ENCODE measurements at places on chromosomes 6 and 20.

DNA sequence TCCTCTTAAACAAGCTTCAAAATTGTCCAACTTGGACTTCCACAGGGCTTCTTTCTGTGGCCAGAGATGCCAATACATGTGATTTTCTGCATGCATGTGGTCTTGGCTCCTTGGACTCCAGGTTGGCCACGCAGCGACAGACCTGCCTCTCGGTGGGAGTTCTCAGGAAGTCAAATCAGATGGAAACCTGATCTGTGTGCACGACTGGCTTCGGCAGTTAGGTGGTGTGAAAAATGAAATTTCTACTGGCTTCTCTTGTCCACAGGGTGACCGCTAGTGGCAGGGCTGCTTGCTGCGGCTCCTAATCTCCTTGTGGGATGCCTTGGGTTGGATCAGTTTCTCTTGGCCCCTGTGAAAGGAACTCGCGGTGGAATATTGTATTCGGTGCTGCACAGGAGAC, 57.3 kb downstream of the PHACTR3 start:
- no peak for DNase-seq

DNA sequence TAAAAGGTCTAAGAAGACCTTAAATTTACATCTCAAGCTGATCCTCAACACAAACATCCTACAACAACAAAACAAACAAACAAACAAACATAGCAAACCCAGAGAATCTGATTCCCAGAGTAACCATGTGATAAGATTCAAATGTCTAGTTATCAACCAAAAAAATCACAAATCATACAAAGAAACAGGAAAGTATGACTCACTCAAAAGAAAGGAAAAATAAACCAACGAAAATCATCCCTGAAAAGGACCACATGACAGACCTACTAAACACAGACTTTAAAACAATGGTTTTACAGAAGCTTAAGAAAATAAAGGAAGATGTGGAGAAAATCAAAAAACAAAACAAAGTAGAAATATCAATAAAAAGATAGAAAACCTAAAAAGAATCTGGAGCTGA, 18.1 kb downstream of the VNN1 start:
- DNase-seq, result no peak

DNA sequence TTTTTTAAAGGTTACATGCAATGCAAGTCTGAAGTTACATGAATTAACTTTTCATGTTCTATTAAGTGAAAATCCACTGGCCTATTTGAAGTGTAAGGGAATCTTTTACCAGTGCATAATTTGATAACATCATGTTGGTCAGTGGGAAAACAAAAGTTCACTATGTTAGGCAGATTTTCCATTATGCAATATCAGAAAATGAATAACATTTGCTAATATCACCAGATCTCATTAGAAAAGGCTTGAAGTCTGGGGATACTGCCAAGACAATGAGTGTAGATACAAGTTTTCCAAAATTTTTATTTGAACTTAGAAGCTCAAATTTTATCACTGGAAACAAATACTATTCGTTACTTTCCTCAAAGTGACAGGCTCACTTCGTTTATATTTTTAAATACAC, 296.4 kb upstream of the CDH4 start:
- no peak for DNase-seq

- DNase-seq, result no peak
Observed at GRCh38 chr20:11267762-11268335, 594.0 kb upstream of the JAG1 start.

DNA sequence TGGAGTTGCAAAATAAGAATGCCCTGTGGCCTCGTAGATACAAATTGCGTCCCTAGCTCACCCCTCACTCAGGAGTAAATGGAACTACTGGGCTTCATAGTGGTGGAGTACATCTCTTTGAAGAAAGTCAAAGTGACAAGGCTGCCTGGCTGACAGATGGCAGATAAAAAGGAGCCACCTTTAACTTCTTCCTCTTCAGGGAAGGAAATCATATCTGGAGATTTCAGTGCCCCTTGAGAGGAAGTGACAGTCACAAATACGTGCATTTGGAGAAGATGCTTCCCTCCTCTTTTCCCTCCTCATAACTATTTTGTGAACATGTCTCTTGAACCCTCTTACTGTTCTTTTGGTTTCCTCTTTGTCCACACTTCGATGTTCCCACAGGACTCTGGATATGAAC, 43.2 kb downstream of the PPP1R3G start:
- DNase-seq, result no peak

DNA sequence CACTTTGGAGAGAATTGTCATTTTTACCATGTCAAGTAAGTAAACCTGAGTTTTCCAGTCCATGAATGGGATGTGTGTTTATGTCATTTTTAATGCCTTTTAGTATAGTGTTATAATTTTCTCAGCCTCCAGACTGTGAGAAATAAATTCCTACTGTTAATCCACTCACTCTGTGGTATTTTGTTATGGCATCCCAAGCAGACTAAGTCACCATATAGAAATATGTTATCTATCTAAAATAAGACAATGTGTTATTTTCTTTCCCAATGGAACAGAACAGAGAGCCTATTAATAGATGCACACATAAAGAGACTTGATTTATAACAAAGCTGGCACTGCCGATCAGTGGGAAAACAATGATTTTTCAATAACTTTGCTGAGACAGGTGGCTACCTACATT, 70.2 kb upstream of the SLC4A11 start:
- no peak for DNase-seq

Data from fibroblast of mammary gland (primary cell).